Hepatocyte (in vitro differentiated cells): ENCODE measurements at places on chromosomes 2 and 18. TPM values are rescaled to one million over a fixed set of nuclear protein-coding genes. Genes with fewer than 3 reads are reported as not detected.

DNA sequence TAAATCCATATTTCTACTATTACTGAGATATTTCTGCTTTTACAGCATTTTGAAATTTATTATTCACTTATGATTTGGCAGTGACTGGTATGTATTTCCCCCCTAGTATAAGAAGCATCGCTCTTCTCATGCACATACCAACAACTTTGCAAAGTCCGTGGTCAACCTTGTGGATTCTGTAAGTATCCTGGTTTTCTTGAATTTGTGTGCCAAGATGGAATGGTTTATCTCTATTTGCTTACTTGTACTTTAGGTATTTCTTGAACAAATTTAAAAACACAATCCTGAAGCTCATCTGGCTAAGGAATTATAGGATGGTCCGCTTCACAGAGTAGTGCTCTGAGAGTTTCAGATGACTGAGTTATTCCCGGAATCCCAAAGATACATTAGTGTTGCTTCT is 85.0 kb upstream of the FAM237A start:
- no peak for DNase-seq

DNA sequence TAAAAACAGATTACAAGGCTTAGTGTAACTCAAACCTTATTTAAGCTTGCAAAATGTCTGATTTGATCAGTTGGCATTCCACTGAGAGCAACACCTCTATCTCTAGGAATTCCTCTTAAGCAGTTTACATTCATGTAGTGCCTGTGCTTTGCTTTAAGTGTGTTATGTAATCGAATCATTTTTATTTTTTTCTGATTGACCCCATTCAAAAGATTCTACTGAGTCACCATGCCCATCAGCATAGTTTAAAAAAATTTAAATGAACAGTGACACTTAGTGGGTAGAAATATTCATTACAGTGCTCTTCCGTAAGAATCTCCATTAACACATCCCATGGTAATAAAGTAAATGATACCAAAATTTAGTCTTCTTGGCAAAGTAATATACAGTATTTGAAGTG is 67.8 kb upstream of the SLC4A10 start:
- no peak for DNase-seq

DNA sequence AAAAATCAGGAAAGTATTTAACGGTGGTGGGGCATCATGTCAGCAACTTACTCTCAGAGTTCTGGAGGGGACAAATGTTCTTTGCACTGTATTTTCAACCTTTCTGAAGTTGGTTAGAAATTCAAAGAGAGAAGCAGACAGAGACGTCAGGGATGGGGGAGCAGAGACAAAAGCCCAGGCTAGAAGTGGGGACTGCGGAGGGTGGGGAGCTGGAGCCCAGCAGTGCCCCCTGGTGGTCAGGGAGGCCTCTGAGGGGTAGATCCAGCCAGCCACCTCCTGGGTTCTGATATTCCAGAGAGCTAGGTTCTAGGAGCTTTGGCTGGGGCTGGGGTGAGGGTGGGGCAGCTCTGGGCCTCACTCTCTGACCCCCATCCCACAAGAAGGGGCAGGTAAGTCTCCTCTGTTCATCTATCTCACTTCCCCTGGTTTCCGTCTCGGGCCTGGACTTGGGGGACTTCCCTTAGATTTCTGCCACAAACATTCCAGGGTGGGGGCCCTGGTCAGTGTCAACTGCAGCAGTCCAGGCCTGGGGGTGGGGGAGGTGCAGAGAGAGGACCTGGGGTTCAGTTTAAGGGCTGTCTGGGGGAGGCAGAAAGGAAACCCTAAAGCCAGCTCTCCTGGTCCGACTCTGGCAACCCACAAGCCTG is 8.9 kb downstream of the TNS1 start:
- peak; percentile 77 for DNase-seq

DNA sequence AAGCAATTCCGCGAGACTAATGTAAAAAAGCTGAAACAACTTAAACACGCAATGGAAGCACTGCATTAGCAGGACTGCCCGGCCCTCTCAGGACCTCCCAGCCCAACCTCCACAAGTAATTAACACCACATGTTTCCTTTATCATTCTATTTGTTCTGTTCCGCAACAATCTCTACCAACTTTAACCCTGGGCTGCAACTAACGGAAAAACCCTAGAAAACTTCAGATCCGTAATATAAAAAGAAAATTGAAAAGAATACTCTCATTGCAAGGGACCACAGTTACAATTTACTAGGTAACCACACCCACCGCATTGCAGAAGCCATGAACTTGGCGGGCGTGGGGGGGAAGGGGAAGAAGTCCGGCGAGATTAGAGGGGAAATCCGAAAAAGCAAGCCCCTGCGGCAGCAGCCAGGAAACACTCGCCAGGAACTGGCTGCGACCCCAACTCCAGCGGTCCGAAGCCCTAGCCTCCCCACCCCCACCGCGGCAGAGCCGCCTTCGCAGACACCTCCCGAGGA is 1.2 kb downstream of the EPB41L3 start:
- DNase-seq: peak; percentile 23

DNA sequence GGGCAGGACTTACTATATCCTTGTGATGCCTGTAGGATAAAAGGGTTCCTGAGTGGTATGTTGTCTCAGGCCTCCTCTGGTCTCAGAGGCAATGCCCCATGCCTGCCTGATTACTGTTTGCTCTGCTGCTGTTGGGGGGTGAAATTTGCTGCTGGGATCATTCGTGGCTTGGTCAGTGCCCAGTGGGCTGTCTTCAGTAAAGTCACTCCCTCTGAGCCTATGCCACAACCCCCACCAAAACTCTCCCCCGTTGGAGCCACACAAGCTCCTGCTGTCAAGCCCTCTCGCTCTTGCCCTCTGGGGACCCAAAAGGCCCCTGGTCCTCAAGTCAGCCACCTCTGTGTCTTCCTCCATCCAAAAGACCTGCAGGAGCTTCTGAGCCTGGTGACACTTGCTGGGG is 38.6 kb upstream of the TGIF1 start:
- no peak for DNase-seq

The PROC gene
- total RNA-seq: 42.6 and 62.3 TPM in 2 replicates

DNA sequence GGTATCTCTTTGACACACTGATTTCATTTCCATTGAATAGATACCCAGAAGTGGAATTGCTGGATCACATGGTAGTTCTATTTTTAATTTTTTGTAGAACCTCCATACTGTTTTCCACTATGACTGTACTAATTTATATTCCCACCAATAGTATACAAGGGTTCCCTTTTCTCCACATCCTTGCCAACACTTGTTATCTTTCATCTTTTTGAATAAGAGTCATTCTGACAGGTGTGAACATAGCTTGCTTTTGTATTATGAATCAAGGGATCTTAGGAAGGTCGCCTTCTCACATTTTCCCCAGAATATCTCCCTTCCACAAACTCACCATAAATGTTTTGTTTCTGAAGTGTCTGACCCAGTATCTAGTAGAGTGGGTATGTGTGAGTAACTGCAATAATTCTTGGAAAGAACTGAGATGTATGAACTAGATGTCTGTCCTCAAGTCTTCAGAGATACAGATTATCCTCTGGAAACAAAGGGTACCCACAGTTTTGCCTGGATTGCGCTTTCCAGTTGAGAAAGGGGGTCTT is 17.1 kb upstream of the SP3 start:
- DNase-seq: no peak

DNA sequence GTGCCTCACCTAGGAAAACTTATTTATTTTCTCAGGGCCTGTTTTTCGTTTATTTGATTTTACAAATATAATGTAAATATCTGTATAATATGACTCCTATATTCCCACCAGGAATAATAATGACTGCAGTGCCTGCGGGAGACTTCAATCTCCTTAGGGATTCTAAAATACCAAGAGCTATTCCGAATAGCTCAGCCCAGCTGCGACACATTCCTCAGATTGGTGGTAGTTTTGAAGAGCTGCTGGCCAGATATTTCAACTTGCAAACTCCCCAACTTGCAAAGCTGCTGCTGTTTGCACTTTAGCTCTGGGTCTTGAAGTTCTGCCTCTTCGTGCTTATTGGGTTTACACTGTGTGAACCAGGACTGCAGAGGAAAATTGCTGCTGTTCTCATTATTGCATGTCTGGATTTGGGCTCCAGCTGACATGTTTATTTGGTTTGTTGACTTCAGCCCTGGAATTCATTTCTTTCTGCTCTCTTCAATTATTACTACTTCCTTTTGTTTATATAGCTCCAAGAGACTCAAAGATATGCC is 480.2 kb upstream of the CHST9 start:
- DNase-seq: no peak

GRCh38 chr2:123578016-123578415 is 447.1 kb upstream of the CNTNAP5 start:
- no peak for DNase-seq

- DNase-seq: peak; percentile 61
These were observed 172.2 kb upstream of the HAAO start for GRCh38 chr2:42964439-42965083.

DNA sequence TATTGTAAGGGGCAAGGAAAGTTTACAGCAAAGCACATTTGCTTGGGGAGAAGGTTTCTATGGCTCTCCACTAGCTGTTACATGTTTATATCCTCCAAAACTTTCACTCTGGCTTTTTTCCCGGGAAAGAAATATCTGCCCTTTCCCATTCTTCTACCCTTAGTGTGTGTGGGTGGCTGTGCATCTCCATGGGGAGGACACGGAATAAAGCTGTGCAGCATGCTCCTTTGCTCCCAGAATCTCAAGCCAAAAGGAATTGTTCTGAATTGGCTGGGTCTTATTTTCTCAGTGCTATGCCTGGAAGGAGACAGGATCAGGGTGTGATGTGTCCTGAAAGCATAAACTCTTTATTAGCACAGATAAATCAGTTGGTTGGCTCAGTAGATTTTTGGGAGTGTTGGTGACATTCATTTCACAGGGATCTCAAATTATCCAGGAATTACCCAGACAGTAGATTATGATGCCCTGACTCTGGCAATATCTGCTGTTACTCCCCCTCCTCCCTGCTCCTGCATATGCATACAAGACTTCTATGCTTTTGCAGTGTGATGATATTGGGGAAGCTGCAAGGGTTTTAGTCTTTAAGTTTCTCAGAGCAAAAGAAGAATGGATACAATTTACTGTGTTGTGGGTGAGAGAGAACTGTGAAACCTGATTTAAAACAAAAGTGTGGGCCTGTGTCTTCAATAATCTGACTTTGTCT is 63.1 kb downstream of the PARD3B start:
- DNase-seq: no peak

- DNase-seq: no peak
These were observed 97.0 kb downstream of the TTC32 start for GRCh38 chr2:19804639-19805260.

GRCh38 chr18:35736696-35737095 is 155.2 kb downstream of the GALNT1 start:
- no peak for DNase-seq

GRCh38 chr2:226474131-226474530 is 325.5 kb downstream of the IRS1 start:
- no peak for DNase-seq

GRCh38 chr2:26722328-26722727 is 29.8 kb downstream of the KCNK3 start:
- no peak for DNase-seq

DNA sequence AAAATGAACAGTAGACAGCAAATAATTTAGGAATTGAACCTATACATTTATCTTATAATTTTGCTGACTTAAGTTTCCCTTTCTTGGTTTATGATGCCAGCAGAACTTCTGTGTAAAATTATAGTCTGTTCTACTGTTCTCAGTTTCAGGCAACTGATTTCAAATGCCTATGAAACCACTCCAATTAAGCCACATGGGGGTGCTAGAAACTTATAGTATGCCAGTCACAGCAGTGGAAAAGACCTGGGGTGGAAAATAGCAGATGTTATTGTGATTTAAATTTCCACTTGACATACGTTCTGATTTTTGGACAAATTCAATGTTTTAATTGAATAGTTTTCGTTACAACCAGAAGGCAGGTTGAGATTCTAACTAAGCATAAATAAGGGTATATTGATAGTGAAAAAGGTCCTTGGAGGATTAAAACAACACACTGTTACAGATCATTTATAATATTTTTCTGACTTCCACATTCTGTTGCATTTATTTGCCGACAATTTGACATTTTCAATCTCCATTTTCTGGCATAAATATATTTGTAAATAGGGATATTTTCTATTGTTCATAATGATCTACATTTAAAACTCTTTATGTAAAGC is 61.4 kb downstream of the CPS1 start:
- peak; percentile 67 for DNase-seq

DNA sequence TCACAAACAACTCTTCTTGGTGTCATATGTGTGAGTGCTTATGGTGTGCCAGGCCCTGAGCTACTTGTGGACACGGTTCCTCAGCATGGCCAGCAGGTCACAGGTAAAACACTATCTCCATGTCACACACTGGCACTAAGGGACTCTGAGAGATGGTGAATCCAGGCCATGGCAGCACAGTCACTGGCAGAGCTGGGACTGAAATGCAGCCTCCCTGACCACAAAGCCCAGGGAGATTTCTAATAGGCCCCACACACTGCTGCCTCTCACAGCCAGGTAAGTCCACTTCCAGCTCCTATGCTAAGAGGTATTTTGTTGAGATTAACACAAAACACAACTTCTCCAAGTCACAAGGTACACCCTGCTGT is 92.0 kb downstream of the ACTR2 start:
- DNase-seq: no peak

The BOLL gene
- total RNA-seq: not detected in 2 replicates

The DLX2 gene
- total RNA-seq: 0.04 and 0.37 TPM in 2 replicates

The TNFRSF11A gene
- total RNA-seq: 5.6 and 11.0 TPM in 2 replicates

DNA sequence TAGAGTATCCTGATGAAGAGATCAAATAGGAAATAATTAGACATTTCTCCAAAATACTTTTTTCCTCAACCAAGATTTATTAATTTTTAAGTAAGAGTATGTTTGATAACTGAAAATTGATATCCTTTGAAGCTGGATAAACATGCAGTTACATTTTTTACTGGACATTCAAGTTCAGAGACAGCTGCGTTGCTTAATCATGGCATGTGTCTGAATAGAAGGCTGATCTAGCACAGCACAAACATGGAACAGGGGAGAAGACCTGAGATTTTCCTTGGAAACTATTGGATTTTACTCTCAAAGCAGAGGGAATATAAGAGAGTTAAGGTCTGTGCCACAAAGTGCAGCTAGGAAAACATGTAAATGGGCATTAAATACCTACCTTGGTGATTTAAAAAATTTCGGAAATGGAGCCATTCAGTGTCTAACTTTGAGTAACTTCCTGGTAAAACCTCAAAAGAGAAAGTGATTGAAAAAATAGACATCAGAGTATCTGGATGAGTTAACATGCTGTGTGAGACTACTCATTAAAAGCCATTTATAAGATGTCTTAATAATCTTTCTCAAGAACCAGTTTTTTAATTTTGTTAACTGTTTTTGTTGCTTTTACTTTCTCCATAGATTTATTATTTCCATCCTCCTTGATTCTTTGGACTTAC is 31.8 kb downstream of the CRIM1 start:
- no peak for DNase-seq

DNA sequence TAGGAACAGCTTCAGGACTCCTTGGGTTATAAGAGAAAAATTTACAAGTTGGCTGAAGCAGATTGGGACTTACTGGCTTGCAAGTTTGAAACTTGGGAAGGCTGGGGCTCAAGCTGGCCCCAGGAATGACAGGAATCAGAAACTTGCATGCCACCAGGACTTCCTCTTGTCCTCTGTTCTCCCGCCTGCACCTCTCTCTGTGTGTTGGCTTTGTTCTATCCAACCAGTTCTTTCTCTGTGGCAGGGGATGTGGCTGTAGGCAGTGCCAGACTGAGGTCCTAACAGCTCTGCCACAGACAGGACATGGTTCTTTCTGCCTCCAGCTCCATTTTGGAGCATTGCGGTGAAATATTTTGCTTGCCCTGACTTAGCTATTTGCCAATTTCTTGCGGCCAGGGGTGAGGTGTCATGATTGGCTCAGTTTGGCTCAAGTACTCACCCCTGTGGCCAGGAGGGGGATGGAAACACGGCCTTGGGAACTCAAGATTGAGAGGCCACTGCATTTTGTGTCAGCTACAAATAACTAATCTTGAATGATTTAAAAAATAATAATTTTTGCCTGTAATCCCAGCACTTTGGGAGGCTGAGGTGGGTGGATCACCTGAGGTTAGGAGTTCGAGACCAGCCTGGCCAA is 48.9 kb downstream of the MEP1B start:
- no peak for DNase-seq
